ENCODE measurements at places on chromosomes 12 and 14.

DNA sequence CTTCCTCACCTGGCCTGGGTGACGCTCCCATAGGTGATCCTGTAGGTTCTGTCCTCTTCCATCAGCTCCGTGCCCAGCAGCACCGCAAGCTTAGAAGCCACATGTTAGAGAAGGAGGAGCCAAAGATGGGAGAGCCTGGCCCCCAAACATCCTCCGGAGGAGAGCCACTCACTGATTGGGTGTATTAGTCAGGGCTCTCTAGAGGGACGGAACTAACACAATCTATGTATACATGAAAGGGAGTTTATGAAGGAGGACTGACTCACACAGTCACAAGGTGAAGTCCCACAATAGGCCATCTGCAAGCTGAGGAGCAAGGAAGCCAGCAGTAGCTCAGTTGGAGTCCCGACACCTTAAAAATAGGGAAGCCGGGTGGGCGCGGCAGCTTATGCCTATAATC, 1273.1 kb upstream of the TMEM132C start:
- no peak for DNase-seq

DNA sequence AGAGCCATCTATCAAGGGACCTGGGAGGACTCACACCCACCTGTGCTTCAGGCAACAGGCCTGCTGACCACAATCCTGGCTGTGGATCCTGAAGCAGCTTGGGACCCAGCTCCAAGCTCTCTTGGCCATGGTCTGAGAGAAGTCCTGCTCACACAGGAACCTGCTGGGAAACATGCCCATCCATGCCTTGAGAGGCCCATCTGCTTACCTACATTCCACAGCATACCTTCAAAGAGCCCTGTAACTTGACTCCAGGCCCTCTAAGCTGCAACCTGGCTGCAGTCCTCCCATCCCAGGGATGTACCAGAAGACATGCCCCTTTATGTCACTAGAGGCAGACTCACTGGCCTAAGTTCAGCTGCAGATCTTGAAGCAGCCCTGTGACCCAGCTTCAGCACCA, 61.7 kb upstream of the AMIGO2 start:
- DNase-seq = no peak

DNA sequence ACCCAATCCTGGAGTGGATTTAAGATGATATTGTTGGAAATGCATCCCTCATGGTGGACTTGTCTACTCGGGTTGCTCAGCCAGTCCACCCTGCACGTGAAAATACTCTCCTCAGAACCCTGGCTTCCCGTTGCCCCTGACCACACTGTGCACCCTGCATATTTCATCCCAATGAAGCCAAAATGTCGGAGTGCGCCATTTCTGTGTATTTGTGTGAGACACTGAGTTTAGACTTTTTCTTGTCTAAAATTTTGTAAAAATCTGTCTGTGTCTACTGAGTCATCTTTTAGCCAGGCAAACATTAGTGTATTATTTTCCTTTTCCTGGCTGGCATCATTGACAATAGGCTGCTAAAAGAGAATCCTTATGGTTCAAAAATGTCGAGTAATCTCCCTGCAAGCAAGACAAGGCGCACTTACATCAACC, 485 bp upstream of the PNMA1 start:
- no peak for DNase-seq

DNA sequence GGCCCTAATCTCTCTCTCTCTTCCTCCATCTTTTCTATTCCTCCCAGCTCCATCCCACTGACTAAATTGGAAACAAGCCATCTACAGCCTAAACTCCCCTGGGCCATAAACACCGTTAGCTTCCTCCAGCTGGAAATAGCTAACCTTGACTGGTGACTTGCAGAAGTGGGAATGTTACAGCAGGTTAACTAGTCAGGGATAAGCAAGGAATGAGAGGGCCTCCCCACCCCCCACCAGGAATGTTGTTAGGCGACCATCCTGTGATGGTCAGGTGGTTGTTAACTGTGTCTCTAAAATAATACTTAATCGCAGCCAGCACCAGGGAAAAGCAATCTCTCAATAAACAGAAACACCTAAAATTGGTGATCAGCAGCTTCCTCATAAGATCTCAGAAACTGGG, 40.8 kb downstream of the MIS18BP1 start:
- no peak for DNase-seq

DNA sequence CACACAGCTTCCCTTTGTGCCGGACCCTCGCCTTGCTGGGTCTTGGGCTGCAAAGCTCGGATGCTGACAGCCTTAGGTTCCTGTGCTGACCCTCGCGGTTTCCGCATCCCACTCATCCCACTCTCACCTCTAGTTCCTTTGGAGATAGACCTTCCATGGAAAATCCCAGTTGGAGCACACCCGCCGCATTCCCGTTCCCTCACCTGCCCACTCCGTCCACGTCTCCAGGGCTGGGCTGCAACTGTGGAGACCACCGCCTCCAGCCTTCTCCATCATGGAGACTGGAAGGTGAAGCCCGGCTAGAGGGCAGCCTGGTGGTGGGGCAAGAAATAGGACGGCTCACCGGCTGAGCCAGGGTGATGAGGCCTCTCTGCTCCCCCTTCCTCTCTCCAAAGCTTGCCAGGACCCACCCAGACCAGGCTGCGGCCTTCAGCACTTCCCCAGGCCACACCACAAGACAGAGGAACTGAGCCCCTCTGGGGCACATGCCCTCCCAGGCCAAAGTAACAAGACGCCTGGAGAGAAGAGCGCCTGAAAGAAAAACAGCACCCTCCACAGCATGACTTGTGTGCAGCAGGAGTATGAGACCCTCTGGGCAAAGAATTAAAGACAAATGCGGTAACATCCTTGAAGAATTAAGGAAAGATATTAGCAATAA, 15.0 kb downstream of the TMEM121 start:
- DNase-seq = no peak

DNA sequence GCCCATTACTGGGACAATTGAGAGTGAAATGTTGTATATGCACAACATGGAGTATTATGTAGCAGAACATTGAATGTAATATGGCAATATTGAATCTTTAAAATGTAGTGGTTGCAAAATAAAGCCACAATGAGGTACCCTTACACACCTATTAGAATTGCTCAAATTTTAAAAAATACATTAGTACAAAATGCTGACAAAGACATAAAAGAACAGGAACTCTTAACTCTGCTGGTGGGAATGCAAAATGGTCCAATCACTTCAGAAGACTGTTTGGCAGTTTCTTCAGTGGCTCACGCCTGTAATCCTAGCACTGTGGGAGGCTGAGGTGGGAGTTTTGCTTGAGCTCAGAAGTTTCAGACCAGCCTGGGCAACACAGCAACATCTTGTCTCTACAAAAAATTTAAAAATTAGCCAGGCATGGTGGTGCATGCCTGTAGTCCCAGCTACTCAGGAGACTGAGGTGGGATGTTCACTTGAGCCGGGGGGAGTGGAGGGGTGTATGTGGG, 6.8 kb upstream of the NAP1L1 start:
- no peak for DNase-seq

DNA sequence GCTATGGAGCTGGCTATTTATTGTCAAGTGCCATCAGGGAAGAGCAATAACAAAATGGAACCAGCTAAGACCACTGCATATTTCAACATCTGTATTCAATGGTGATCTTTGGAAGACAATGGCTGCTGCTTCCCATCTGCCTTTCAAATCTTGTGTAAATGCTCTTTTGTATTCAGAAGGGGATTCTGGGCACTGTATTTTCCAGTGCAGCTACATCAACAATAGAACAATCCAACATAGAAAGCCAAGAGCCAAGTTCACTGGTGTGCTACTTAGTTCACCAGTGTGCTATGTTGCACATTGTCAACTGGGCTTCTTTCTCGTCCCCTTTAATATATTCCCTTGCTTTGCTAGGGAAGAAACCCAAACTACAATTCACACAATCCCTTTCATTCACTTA, 128.8 kb upstream of the OR4E1 start:
- no peak for DNase-seq

- no peak for DNase-seq
Measured at GRCh38 chr12:5656836-5657235, 224.9 kb downstream of the NTF3 start.
